Activated CD8-positive, alpha-beta T cell treated with anti-CD3 and anti-CD28 coated beads, Interleukin-2, amount 10 ng/mL, durations not matched to agents 7 days and 5 days (primary cell): ENCODE measurements at places on chromosomes 5 and 9. TPM values are rescaled to one million over a fixed set of nuclear protein-coding genes. Genes with fewer than 3 reads are reported as not detected.

The SV2C gene
- total RNA-seq: not detected

The PELO gene
- total RNA-seq: 25.7 TPM

GRCh38 chr9:78973907-78974306, 597.9 kb upstream of the TLE4 start:
- H3K27ac ChIP-seq: no peak overlapping the region
- H3K36me3 ChIP-seq: no peaks in the 10 kb centered on the region
- H3K27me3 ChIP-seq: no peaks in the 10 kb centered on the region

The TENT4A gene
- total RNA-seq: 45.5 TPM

DNA sequence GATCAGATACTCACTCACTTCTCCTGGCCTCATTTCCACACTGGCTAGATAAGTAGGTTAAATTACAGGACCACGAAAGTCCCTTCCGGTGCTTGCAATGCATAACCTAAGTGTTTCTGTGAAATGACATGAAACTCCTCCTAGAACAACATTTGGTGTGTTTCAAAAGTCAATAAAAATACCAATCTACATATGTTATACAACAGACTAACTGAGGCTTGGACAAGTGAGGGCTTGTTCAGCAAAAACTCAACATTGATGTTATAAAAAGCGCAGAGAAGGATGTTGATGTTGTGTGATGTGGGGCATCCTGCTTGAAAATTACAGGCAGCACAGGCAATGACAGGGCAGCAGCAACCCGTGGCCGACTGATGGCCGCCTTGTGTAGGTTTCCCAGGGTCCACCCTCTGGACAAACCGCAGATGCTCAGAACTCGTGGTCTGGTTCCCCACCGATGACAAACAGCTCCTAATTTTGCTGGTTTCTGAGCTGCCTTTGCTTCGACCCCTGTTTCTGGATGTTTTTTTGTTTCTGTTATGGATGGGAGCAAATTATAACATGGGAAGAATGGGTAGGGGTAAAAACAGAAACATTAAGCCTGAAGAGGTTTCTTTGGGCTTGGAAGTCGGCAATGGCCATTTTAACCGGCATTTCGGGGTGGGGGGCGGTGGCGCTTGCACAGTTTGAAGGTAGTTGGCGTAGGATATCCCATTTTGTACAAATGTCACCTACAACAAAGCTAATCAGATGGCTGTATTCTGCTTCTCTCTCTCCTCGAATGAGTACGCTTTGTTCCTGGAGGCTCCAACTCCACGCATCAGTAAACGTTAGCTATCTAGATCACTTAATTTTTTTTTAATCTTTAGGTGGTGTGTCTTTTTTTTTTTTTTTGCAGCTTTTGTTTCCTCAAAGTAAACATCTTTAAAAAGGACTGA, 116.1 kb downstream of the PDZD2 start:
- no peaks in the 10 kb centered on the region for H3K36me3 ChIP-seq
- no peaks in the 10 kb centered on the region for H3K27me3 ChIP-seq
- no peak overlapping the region for H3K4me3 ChIP-seq
- no peak overlapping the region for H3K27ac ChIP-seq
- DNase-seq: no peak
